Suprapubic skin (tissue), 4 donors: ENCODE measurements at places on chromosomes 2 and 18.

GRCh38 chr2:237711458-237712150 is 84.2 kb downstream of the LRRFIP1 start:
- no peak for DNase-seq

GRCh38 chr2:44616667-44617155 is 255.0 kb downstream of the CAMKMT start:
- DNase-seq, result no peak

DNA sequence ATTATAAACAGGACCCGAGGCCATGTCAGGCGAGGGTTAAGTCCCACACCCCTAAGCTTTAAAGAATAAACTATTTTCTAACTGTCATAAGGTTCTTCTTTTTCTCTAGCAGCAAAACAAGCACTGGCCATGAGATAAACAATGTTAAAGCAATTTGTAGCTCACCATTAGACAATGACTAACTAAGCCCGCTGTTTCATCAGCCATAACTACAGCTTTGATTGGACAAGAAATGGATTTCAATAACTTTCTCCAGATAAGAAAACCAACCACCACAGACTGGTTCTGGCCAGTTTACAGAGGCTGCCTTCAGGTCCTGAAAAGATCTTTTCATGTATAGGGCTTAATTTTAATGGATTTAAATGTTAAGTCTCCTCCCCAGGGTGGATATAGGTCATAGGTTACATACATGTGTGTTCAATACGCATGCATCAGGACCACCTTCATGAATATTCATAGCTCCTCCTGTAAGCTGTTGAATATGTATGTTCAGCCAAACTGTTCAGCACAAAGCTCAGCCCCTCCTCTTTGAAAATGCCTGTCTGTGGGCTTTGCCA is 108.7 kb upstream of the RAB6C start:
- DNase-seq, result no peak

DNA sequence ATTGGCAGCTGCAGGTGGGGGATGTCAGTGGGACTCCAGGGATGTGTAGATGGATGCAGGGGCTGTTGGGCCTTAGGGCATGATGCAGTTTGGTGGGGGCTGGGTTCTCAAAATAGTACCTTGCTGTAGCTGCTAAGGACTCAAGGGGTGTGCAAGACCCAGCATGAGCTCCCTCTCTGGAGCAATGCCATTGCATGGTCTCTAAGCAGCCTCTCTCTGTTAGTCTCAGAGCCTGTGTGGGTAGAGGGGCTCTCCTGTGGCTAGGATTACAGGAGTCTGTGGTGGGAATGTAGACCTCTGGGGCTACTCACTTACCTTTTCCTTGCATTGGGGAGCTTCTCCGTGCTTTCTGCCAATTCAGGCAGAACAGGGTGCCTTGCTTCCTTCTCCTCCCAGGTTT is 228.9 kb downstream of the LPIN1 start:
- DNase-seq, result no peak

- DNase-seq, result no peak
Observed at GRCh38 chr2:97834610-97835009, 121.2 kb downstream of the ZAP70 start.

DNA sequence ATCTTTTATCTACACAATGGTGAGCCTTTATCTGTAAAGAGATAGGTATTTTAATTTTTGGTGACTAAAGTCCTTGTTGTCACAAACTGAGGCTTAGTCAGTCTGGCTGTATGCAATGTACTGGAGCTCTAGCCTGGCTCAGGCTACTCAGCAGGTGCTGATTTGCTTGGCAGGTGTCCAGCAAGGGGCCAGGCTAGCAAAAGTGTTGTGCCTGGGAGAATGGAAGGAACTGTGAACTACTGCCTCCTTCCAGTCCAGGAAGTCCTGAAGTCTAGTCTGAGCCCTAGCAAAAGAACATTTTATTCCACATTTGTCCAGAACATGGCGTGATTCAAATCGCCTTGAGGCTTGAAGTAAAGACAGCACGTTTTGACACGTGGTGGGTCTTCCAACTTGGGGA is 260.5 kb downstream of the CCDC85A start:
- DNase-seq, result no peak

DNA sequence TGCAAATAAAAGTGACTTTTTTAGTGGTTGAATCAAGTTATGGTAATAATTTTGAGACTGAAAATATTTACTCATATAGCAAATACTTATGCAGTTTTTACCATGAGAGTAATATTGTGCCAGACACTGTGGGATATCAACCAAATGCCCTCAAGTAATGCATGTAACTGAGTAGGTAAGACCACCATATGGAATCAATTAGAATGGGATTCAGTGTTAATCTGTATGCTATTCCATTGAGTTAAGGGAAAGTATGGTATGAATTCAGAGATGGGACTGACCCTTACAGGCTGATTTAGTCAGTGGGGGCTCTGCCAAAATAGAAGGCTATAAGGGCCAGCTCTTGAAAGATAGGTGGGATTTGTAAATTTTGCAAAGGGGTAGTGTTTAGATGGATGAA is 131.6 kb downstream of the CCDC85A start:
- no peak for DNase-seq

- no peak for DNase-seq
Observed at GRCh38 chr18:55779691-55780585, 191.9 kb upstream of the TCF4 start.

DNA sequence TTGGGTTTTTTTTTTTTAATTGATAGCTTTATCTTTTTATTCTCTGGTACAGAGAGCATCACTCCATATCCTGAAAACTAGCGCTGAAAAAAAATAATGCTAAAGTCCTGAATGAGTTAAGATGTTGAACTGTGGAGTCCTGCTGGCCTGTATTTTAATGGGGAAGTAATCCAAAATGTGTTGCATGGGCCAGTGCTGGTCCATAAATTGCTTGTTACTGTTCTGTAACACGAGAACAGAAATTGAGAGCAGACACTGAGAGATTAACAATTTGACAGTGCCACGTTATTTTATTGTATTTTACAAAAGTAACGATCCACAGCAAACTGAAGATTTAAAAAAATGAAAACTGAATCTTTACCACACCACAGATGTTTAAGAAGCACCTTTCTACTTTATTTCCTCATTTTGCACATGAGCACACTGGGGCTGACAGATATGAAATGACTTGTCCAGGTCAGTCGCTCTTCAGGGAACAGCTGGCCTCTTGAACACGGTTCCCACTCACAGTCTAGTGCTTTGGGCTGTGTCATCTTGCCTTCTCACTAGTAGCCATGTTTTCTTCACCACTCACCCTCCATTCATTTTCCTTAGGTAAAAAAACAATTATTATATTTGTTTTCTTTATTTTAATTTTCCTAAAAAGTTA is 35.3 kb downstream of the ZCCHC2 start:
- DNase-seq, result no peak

DNA sequence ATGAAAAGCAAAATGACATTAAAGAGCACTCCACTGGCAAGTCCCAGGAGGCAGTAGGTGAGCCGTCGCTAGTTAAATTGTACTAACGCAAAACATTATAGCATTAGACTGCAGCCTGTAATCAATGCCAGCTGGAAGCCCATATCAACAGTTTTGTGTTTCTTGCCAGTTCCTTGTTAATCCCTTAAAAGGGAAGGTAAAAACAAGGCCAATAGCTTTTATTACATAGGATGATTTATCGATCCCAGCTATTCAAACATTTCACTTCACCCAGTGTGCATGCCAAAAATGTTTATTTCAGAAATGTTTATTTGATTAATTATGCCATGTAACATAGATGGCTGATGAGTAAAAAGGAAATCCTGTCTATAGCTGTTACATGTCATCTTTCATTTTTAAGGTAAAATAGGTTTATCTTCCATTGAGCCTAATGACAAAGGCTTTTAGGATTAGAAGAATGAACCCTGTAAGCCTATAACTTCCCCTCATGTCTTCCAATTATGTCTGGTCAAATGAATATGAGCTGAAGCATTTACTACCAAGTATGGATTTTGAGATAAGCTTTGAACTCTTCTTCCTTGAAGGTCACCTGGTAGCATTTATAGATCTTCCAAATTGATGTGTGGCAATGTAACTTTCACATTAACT is 591.2 kb downstream of the RNF144A start:
- no peak for DNase-seq

DNA sequence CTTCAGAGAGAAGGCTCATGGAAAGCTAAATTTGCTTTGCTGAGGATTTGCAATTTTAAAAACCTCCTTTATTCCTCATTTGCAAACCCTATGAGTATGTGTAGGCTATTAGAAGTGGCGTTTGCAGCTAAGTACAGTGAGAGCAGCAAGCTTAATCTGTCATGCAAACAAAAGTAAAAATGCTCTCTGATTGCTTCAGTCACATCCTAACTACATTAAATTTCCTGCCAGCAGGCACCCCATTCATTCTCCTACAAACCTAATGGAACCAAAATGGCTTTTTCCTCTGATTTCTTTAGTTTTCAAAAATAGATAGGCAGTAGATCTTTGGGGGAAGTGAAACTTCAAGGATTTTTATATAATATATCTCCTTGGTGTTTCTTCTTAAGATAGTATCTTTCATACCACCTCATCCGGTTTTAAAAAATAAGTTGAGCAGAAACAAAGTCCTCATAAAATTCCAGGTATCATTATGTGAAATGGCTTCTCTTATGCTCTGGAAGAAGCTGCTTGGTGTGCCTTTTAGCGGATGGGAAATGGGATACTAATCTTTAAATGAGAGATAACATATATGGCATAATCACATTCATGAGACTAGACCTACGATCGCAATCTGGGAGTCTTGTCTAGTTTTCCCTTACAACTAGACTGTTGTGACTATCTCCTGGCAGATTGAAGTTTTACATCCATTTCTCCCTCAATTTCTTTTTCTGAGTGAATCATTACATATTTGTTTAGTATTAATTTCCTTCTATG is 49.1 kb downstream of the CLIP4 start:
- DNase-seq, result no peak

DNA sequence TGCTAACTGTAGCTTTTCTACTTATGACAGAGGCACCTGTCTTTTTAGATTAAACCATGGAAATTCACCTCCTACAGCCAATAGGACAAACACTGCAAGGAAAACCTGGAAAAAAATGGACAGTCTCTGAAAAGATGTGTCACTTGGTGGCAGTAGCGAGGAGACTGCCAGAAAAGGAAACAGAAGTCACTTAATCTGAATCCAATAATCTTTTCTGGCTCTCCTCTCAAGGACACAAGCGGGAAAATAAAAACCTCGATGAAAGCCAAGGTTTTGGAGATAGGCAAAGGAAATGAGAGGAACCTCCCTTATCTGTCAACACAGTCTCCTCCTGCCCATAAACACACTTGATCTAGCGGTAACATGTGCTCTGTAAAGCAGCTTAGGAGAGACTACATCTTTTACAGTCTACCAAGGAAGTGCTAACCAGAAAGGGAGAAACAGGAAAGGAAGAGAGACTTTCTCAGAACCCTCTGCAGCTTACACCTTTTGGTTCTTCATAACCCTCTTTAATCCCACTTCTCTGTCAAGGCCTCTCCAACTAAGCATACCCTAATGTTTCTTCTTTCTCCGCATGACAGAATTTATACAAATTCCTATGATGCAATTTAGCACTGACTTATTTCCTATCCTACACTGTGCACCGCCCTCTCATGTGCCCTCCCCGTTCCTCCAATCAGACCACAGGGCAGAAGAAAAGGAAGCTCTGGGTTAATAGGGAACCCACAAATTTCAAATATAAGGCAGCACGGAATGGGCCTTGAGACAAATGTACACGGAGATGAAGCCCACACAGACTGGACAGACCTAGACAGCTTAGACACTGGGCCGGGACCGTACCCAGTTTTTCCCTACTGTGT is 52.8 kb downstream of the CLASP1 start:
- DNase-seq, result no peak

- DNase-seq, result no peak
Observed at GRCh38 chr18:7755753-7756475, 188.8 kb downstream of the PTPRM start.

DNA sequence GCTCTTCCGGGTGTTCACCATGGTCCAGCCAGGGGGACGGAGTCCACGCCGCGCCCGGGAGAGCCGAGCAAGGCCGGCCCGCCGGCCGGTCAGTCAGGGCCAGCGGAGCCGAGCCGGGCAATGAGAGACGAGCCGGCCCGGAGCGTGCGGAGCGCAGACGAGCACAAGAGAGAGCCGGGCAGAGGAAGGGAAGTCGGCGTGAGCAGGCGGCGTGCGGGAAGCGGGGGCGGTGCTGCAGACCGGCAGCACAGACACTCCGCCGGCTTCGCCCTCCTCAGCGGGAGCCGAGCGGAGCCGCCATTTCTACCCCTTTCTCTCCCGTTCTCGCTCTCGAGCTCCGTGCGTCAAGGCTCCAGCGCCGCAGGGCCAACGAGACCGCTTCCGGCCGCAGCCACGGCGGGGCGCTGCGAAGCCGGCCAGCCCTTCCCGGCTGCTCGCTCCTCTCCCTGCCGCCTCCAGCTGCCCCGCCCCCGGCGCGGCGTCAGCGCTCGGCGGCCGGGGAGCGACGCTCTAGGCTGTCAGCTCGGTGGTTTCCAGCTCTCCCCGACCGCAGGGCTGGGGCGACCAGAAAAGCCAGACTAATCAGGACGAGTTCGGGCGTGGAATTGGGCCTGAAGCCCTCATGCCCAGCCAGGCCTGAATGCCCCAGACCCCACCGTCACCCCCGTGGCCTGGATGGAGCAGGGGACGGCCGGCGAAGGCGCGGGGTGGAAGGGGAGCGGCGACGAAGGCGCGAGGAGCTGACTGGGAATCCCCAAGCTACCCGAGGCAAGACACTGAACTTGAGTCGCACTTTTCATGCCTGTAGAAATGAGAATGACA is at the start of gene ATAD2B:
TSS of gene ATAD2B (minus strand) at position 374 of the 822 bp plus-strand sequence. CDS start at position 21, 353 bp downstream.
- peak; percentile 92 for DNase-seq

DNA sequence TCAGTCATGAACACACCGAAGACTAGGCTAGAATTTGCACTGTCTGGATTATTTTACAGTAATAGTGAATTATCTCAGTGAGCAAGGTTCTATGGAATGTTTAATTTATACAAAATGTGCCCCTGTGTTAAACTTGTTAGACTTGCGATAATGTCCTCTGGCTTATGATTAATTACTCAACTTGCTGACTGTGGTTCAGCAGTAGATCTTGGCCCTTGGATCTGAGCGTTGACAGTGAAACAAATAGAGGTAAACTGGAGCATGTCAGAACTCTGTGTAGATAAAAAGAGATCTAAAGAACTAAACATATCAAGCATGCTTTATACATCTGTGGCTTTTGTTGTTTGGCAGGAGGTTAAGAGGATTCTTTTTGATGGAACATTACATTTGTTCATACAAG is 407.6 kb downstream of the DSEL start:
- no peak for DNase-seq

DNA sequence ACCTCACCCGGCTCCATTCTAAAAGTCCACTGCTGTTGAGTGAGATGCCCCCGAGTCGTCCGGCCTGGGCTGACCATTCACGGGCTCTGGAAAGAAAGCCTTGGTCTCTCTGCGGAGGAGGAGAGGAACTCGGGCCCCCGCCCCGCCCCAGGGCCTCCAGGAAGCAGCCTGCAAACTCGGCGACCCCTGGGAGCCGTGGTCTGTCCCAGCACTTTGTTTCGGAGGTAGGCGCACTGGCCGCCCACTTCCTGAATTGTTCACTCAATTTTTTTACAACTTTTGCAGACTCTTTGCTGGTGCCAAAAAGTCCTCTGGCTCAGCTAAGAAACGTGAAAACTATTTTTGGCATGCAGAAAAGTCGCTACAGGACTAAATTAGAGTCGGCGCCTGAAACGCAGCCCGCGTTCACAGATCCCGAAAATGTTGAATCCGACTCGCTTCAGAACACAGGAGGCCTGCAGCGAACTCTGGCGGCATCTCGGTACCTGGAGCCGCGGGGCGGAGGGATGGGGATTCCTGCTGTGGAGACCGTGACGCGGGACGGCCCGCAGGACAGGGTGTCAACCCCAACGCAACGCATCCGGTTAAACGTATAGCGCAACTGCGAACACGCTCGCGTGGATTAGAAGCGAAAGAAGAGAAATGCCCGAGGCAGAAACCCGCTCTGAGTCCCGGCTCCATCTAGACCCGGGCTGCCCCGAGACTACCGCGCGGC is 1.5 kb downstream of the PXDN start:
- DNase-seq, result peak; percentile 87

- DNase-seq, result no peak
Observed at GRCh38 chr2:217951091-217951490, 51.7 kb downstream of the TNS1 start.
